Endodermal cell (in vitro differentiated cells): ENCODE measurements at places on chromosomes 4 and X.

- no peak for DNase-seq
Observed at GRCh38 chr4:19614171-19614570, 637.5 kb upstream of the SLIT2 start.

- no peak for DNase-seq
Observed at GRCh38 chrX:103792916-103793544, 16.4 kb downstream of the PLP1 start.

DNA sequence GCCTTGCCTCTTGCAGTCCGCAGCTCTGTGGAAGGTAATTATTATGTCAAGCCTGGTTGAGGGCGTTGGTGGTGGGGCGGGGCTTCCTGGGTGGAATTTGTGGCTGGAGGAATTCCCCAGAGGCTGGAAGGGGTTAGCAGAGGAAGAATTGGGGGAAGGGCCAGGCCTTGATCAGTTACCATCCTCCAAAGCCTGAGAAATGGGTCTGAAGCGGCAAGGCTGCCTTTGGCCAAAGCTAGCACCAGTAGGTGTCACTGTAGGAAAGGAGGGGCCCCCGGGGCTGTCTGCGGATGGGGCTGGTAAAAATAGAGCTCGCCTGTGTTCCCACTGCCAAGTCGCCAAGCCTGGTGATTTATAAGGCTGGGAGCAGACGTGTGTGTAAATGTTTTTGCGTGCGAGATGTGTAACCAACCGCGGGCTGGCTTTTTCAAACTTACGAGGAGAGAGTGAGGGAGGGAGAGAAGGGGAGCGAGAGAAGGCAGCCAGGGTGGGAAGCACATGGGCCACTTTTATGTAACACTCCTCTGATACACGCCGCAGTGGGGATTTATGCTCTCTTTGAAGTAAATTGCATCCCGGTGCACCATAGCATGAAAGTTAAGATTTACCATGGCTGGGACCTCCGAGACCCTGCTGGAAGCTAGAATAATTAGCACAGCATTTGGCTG lies 367.0 kb downstream of the BCOR start:
- peak; percentile 90 for DNase-seq

DNA sequence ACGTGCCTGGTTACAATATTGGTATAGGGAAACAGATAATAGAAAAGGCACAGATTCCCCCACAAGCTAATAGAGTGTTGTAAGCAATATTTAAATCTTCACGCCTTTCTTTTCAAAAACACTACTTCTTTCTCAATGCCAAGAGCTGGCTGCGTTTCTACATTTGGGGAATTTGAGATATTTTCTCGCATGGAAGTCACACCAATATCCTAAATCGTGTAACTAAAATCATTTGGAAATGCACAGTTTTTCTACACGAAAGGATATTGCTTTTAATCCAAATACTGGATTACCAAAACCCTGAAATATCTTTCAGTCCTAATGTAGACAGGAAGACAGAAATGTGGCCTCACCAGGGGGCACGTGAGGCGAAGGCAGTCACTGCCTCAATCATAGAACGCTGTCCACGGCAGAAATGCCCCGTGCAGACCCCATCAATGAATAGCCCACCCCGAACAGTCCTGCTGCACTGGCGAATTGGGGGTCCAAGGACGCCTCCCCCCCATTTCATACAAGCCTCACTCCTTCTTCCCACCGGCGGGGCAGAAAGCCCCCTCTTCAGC lies 106.6 kb downstream of the NSUN7 start:
- no peak for DNase-seq

- no peak for DNase-seq
Observed at GRCh38 chr4:183263787-183264386, 56.2 kb downstream of the CLDN22 start.
